Fibroblast of lung (primary cell): ENCODE measurements at places on chromosomes 7 and 10.
A peak's percentile ranks its signal among the peaks of the same experiment; 100 is the strongest.

GRCh38 chr10:22637491-22637890 is 76.9 kb downstream of the PIP4K2A start:
- DNase-seq: no peak

GRCh38 chr10:103284170-103284569 is 7.2 kb downstream of the INA start:
- no peak for DNase-seq

GRCh38 chr10:120174491-120174890 is 282.0 kb downstream of the SEC23IP start:
- no peak for DNase-seq

- DNase-seq: no peak
These were observed 55.3 kb downstream of the ADCYAP1R1 start for GRCh38 chr7:31107106-31108090.

- peak; percentile 62 for DNase-seq
These were observed 5.4 kb downstream of the CACNB2 start for GRCh38 chr10:18145652-18146051.

DNA sequence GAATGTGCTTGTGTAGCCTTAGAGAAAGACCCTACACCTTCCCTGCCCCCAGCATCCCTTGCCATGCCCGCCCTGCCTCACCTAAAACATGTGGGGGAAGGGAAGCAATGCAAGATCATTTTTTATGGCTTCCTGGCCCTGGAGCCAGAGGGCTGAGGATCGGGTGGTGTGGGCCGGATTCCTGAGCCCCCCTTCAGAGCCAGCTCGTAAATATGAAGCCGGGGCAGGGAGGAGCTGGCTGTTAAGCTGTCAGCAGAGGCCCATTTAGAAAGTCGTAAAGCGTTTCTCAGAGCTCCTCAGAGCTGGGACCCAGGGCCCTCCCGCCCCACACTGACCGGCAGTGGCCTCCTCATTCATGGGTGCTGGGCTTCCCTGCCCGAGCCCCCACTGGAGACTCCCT is 23.9 kb downstream of the UNC5B start:
- DNase-seq: no peak

- DNase-seq: no peak
These were observed 5.3 kb downstream of the NUDT1 start for GRCh38 chr7:2247141-2247995.

DNA sequence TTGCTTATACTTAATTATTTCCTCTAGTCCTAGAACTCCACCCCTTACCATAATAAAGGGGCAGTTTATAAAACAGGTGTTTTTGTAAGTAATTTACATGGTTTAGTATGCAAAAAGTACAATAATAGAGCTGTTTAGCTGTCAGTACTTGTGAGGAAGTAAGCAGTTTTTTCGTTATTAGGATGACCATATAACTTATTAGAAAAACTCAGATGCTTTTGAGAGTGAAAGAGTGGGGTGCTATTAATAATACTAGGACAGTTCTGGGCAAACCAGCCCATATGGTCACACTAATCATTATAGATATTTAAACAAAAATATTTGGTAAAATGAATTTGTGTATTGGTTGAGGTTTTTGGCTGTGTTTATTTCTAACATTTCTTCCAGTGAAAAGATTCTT is 201.9 kb upstream of the KAT6B start:
- DNase-seq: no peak

DNA sequence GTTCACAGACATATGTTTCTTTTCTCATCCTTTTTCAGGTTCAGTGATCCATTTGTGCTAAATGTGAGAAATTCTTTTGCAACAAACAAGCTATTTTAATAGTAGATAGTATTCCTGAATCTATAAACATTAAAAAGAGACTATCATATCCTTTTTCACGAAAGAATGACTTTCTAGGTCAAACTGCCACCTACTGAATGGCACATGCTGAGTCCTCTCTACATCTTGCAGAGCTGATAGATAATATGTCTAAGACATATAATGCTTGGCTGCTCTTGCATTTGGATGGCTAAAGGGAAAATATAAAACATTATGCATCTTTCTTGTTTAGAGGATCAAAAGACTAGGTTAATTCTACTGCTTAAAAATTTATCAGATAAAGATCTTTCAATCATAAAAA is 114.1 kb upstream of the SLC26A5 start:
- no peak for DNase-seq

- no peak for DNase-seq
These were observed 2.4 kb downstream of the MIOS start for GRCh38 chr7:7569081-7569527.

- DNase-seq: no peak
These were observed 392.4 kb upstream of the LRRN3 start for GRCh38 chr7:110698576-110698975.

DNA sequence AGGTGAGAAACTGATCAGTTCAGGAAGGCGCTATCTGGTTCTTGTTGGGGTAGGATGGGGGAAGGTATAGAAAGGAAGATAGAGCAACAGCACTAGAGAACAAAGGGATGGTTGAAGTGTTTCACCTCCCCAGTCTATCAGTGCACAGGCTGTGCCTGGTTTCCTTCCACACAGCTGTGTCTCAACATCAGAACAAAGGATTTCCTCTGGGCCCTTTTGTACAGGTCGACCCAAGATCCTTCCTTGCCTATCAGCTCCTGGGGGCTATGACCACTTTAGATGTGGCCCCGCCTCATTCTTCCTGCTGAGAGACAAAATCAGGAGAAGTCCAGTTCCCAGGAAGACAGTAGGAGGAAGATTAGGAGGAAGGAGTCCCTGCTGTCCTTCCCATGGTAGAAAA is 65.6 kb downstream of the NAMPT start:
- no peak for DNase-seq

- DNase-seq: peak; percentile 65
These were observed 758 bp upstream of the OPTN start for GRCh38 chr10:13099144-13099665.

- peak; percentile 44 for DNase-seq
These were observed 6.2 kb upstream of the CH25H start for GRCh38 chr10:89213191-89213808.

- peak; percentile 37 for DNase-seq
These were observed 337.5 kb downstream of the RPS24 start for GRCh38 chr10:78371136-78371535.

GRCh38 chr10:99080275-99080945 is 155.2 kb downstream of the HPSE2 start:
- DNase-seq: no peak

- DNase-seq: no peak
These were observed 29.9 kb downstream of the SEC61G start for GRCh38 chr7:54729107-54729506.

GRCh38 chr10:17954861-17955260 is 3.1 kb downstream of the SLC39A12 start:
- DNase-seq: no peak

DNA sequence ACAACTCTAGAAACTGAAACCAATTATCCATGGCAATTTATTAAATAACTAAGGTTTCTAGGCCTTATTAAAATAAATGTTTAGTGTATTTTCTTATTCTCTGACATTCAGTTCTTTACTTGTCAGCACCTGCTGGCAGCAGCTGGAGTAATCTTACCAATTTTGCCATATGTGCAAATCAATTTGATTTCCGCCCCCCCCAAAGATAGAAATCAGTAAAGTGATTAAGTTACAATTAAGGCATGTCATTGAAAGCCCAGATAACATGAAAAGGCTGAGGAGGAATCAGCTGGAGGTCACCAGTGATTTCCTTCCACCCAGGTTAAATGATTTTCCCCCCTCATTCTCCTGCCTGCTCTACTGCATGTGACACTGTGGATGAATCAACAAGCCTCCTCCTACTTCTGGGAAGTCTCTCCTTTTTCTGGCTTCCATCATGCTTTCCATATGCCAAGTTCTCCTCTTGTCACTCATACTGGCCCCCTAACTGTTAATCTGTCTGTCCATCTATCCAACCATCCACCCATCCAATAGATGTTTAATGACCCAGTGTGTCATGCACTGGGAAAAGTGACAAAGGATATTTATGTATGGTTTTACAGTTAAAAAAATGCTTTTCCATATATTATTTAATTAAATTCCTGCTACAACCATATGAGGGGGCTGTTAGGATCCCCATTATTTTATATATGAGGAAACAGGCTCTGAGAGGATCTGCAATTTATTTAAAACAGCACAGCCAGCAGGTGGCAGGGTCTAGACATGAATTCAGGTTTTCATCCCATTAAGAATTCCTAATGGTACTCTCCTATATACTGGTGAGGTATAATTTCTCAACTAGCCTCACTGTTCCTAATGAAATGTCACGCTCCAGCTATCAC is 116.5 kb downstream of the ATXN7L1 start:
- DNase-seq: peak; percentile 50
